Right ventricle myocardium superior (tissue), 1 donor: ENCODE measurements at places on chromosomes 16 and 17.

- peak; percentile 74 for DNase-seq
Observed at GRCh38 chr17:39660397-39661385, 4.5 kb upstream of the TCAP start.

GRCh38 chr16:84594725-84595038 is 23.2 kb downstream of the COTL1 start:
- DNase-seq: no peak

DNA sequence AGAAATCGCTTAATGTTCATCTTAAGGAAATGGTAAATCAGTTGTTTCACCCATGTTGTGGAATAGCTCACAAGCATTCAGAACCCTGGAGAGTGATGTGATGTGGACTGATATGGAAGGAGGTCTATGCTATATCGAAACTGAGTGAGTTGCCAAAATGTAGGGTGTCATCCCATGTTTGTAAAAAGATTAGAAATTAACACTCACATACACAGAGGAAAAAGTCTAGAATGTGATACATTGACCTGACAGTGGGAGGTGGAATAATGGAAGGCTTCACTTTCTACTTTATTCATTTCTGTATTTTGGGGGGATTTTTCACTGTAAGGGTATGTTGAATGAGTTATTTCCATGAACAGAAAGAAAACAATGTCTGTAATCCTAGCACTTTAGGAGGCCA is 4.7 kb upstream of the PRM1 start:
- DNase-seq: no peak

DNA sequence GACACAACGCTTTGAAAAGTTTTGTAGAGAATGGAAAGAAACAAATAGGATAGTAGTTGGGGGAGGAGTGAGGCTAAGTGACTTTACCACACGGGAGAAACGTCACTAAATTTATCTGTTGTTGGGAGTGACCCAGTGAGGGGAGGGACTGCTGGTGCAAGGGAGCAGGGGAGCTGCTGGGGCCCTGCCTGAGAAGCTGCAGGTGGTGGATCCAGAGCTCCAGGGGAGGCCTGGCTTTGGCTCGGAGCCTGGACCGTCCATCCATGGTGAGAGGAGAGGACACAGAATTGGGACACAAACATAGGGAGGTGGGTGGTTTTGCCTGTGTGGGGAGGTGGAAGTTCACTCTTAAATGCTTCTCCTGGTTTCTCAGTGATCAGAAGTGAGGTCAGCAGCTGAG is 107.6 kb downstream of the GOSR1 start:
- DNase-seq: no peak

- no peak for DNase-seq
Observed at GRCh38 chr17:28392491-28392890, 13.5 kb downstream of the SLC46A1 start.

GRCh38 chr17:13418891-13419290 is 182.8 kb downstream of the HS3ST3A1 start:
- no peak for DNase-seq
